ENCODE measurements at places on chromosomes 2 and 18. TPM values are rescaled to one million over a fixed set of nuclear protein-coding genes. Genes with fewer than 3 reads are reported as not detected.

CYP27A1 gene
- total RNA-seq = 5.2 TPM

DNA sequence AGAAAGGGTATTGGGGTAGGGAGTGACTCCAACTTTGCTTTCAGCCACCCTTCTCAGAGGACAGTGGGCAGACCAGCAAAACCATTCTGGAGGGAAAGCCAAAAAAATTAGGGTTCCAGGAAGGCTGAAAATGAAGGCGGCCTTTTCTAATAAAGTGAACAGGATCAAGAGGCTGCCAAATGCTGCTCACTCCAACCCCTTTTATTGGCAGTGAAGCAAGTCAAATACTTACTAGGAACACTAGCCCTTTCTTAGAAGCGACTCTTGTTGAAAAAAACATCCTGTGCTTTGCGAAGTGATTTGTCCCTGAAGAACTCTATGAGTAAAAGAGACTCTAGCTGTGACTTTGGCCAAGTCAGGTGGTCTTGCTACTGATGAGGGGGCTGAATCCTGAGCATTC lies 83.6 kb upstream of the CYP1B1 start:
- DNase-seq = no peak
- no peaks in the 10 kb centered on the region for H3K36me3 ChIP-seq

ORC4 gene
- total RNA-seq = 23.5 TPM

- no peaks in the 10 kb centered on the region for H3K27me3 ChIP-seq
- no peak for DNase-seq
- peaks cover 8% of the 10 kb centered on the region for H3K4me1 ChIP-seq
- H3K4me3 ChIP-seq = no peak overlapping the region
- no peak overlapping the region for H3K27ac ChIP-seq
Measured at GRCh38 chr2:45850558-45850957, 199.1 kb downstream of the PRKCE start.

DNA sequence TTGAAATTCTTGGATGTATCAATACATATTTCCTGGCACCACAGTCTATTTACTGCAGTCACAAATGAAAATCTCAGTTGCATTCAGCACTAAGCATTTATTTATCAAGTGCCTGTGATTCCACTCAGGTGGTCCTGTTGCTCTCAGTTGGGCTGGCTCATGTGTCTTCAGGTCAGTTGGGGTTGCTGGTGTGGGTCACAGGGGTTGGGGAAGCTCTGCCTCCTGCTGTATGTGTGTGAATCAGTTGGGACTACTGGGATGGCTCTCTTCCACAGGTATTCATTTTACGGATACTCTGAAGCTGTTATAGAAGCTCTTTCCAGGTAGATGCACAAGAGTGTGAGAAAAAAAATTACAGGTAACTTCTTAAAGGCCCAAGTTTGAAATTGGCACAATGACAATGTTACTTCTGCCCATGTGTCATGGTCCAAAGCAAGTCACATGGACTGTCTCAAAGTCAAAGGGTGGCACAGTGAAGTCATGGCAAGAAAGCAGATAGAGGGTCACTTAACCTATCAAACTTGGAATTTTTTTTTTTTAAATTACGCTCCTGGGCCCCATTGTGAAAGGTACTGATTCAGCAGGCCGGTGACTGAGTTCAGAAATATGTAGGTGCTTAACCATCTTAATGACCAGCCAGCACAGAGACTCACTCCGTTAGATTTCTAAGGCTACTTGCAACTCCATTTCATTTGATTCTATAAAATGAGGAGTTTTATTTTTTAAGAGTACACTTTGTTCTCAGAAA lies 249.2 kb upstream of the GCFC2 start:
- no peak overlapping the region for H3K27ac ChIP-seq
- no peak overlapping the region for H3K4me3 ChIP-seq
- no peak for DNase-seq
- H3K36me3 ChIP-seq = no peaks in the 10 kb centered on the region

NETO1 gene
- total RNA-seq = 0.36 TPM

Data from IMR-90 (cell line).